ENCODE measurements at places on chromosomes 16 and 17. TPM values are rescaled to one million over a fixed set of nuclear protein-coding genes. Genes with fewer than 3 reads are reported as not detected.

The SLC13A2 gene
- total RNA-seq, result 0.06 TPM

The WNT3 gene
- total RNA-seq, result 0.35 TPM

The ARHGAP44 gene
- 6.6 TPM for total RNA-seq

The BRCA1 gene
- 2.2 TPM for total RNA-seq

The ALOX15B gene
- 0.25 TPM for total RNA-seq

The ZNF75A gene
- total RNA-seq, result 17.1 TPM

The MVP gene
- 68.7 TPM for total RNA-seq

The TAC4 gene
- total RNA-seq, result not detected

The CCL4 gene
- 2.0 TPM for total RNA-seq

The HSD17B2 gene
- total RNA-seq, result 8.0 TPM

GRCh38 chr17:7459961-7460545 lies 15.2 kb downstream of the CHRNB1 start:
- H3K36me3 ChIP-seq, result peaks cover 18% of the 10 kb centered on the region
- peaks cover 2% of the 10 kb centered on the region for H3K4me1 ChIP-seq
- DNase-seq, result no peak
- no peak overlapping the region for H3K4me3 ChIP-seq
- H3K27me3 ChIP-seq, result no peaks in the 10 kb centered on the region
- H3K27ac ChIP-seq, result no peak overlapping the region

DNA sequence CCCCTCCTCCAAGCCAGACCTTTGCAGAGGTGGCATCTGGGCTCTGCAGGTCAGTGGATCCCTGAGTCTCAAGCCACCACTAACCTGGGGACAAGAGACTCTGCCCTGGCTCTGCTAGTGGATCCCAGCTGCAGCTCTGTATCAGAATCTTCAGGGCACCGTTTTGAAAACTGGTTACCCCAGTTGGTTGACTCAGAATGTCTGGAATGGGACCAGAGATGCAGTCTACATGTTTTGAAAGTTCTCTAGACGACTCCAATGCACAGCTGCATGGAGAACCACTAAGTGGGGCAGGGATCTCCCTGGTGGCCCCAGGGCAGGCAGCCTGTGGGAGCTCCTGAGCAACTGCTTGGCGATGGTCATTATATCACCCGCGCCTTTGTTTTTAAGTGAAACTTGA lies 34.1 kb upstream of the ADORA2B start:
- no peak overlapping the region for H3K27ac ChIP-seq
- H3K4me3 ChIP-seq, result no peak overlapping the region
- no peaks in the 10 kb centered on the region for H3K36me3 ChIP-seq
- no peaks in the 10 kb centered on the region for H3K27me3 ChIP-seq

GRCh38 chr17:31114956-31115555 lies 20.3 kb downstream of the NF1 start:
- no peaks in the 10 kb centered on the region for H3K36me3 ChIP-seq
- DNase-seq, result no peak
- no peak overlapping the region for H3K27ac ChIP-seq
- H3K27me3 ChIP-seq, result no peaks in the 10 kb centered on the region

DNA sequence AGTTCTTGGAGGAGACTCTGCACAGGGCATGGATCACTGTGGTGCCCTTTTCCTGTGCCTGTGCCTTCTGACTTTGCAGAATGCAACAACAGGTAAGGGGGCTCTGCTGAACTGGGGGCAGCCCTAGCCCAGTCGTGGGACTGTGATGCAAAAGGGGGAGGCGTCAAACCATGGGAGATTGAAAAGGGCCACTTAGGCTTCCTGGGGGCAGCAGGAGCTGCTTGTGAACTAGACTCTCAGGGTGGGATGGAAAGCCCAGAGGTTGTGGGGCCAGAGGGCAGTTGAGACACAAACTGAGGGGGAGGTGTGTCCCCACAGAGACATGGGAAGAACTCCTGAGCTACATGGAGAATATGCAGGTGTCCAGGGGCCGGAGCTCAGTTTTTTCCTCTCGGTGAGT lies 19.6 kb downstream of the ADGRG5 start:
- H3K4me3 ChIP-seq, result no peak overlapping the region
- H3K36me3 ChIP-seq, result no peaks in the 10 kb centered on the region
- no peaks in the 10 kb centered on the region for H3K4me1 ChIP-seq
- no peak overlapping the region for H3K27ac ChIP-seq
- no peaks in the 10 kb centered on the region for H3K27me3 ChIP-seq
- DNase-seq, result no peak

DNA sequence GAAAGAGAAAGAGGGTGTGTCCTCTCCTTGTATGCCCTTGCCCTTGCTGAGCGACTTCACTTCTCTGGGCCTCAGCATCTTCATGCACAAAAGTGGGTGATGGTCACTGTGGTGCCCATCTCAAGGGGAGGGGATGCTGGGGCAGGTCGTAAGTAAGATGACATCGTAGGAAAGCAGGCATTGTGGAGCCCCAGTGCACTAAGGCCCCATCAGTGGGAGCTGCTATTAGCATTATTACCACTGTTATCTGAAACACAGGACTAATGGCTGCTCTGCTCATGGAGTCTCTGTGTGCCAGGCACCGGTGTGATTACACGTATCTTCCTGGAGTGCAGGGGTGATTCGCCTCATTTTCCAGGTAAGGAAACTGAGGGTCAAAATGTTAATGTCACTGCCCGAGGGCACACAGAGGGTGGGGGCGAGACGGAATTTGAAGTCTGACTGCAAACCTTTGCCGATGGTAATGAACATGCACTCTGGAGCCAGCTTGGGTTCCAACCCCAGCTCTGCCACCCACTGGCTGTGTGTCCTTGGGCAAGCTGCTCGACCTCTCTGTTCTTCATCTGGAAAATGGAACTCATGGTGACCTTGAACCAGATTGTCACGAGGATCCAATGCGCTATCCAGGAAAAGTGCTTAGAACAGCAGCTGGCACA lies 63.2 kb upstream of the GSE1 start:
- no peak for DNase-seq
- H3K36me3 ChIP-seq, result no peaks in the 10 kb centered on the region
- no peak overlapping the region for H3K27ac ChIP-seq

DNA sequence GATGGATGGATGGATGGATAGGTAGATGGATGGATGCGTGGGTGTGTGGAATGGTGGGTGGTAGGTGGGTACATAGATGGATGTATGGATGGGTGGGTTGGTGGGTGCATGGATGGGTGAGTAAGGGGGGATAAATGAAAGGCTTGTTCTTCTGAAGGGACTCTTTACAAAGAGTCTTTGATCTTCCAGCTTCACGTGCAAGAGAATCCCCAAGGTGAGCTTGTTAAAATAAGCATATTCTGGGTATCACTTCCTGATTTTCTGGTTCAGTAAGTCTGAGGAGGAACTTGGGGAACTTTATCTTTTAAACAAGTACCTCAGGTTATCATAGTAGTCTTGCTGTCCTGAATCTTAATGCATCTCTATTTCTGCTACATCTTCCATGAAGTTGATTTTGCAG lies 639.1 kb downstream of the MAF start:
- no peaks in the 10 kb centered on the region for H3K4me1 ChIP-seq
- no peak overlapping the region for H3K27ac ChIP-seq
- no peaks in the 10 kb centered on the region for H3K36me3 ChIP-seq

GRCh38 chr17:5644065-5644464 lies 59.8 kb upstream of the NLRP1 start:
- no peak overlapping the region for H3K27ac ChIP-seq
- no peaks in the 10 kb centered on the region for H3K4me1 ChIP-seq
- H3K4me3 ChIP-seq, result no peak overlapping the region
- no peaks in the 10 kb centered on the region for H3K36me3 ChIP-seq
- DNase-seq, result no peak
- H3K27me3 ChIP-seq, result no peaks in the 10 kb centered on the region

GRCh38 chr17:77317091-77317750 lies 176.5 kb downstream of the SEC14L1 start:
- peaks cover 4% of the 10 kb centered on the region for H3K4me1 ChIP-seq
- no peaks in the 10 kb centered on the region for H3K36me3 ChIP-seq

DNA sequence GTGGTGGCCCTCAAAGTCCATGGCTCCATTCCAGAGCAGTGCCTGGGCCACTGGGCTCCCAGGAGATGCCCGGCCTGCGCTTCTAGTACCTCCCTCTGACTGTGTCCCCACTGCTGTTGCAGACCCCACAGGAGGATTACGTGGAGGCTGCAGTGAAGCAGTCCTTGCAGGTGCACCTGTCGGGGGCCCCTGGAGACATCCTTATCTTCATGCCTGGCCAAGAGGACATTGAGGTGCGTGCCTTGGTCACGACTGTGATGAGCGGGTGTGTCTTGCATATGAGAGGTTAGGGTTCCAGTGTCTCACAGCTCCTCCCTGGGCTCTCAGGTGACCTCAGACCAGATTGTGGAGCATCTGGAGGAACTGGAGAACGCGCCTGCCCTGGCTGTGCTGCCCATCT lies 11.3 kb downstream of the DHX38 start:
- DNase-seq, result no peak
- H3K4me1 ChIP-seq, result no peaks in the 10 kb centered on the region
- H3K36me3 ChIP-seq, result peaks cover 94% of the 10 kb centered on the region

DNA sequence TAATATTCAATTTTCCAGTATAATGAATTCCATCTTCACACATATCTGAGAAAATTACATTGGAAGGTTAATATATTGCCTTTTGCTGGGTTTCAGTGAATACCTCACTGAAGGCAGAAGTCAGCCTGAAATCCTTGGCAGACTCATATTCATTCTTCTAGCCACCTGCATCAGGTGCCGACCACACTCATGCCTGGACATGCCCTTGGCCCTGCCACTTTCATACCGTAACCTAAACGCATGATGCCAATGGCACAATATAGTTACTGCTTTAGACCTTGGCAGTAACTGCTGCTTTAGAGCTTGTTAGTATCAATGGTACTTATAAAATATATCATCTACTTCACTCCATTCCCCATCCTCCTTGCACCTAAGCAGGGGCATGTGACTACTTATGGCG lies 817.6 kb upstream of the CDH8 start:
- no peak overlapping the region for H3K27ac ChIP-seq
- no peaks in the 10 kb centered on the region for H3K4me1 ChIP-seq
- DNase-seq, result no peak
- H3K36me3 ChIP-seq, result no peaks in the 10 kb centered on the region
- no peaks in the 10 kb centered on the region for H3K27me3 ChIP-seq

DNA sequence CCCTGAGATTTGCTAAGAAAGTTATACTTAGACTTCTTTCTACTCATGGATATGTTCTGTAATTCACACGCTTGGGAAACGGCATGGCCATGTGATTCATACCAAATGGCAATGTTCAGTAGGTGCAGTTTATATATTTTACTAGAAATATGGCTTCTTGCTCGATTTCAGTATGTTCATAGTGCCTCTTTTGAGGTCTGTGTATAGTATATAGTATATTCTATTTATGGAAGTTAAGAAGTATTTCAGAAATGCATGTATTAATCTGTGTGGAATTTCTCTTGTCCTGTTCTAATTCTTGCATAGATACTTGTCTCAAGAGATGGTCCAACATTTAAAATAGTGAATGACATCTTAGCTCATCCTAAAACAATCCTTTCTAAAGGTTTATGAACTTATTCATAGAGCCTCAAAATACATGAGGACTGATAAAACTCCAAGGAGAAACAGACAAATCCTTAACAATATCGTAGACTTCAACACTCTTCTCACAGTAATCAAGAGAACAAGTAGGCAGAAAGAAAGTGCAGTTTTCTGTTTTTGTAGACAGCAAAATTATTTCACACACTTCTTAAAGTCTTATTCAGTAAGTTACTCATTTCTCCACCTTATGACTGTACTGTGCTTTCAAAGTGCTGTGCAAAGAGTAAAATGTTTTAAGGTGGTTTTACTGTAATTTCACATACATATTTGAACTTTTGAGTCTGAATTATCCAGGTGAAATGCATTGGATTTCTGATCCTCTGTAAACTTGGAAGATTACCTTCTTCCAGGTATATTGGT lies 11.1 kb downstream of the BPTF start:
- no peak overlapping the region for H3K4me3 ChIP-seq
- no peaks in the 10 kb centered on the region for H3K4me1 ChIP-seq
- H3K27ac ChIP-seq, result no peak overlapping the region
- no peaks in the 10 kb centered on the region for H3K27me3 ChIP-seq
- no peak for DNase-seq

- no peak overlapping the region for H3K27ac ChIP-seq
- no peak for DNase-seq
- H3K4me1 ChIP-seq, result no peaks in the 10 kb centered on the region
- no peak overlapping the region for H3K4me3 ChIP-seq
- no peaks in the 10 kb centered on the region for H3K36me3 ChIP-seq
Observed at GRCh38 chr17:57158325-57158724, 73.3 kb downstream of the AKAP1 start.

- no peak overlapping the region for H3K4me3 ChIP-seq
- H3K27ac ChIP-seq, result no peak overlapping the region
- no peaks in the 10 kb centered on the region for H3K27me3 ChIP-seq
- no peaks in the 10 kb centered on the region for H3K36me3 ChIP-seq
- no peak for DNase-seq
- H3K4me1 ChIP-seq, result no peaks in the 10 kb centered on the region
Observed at GRCh38 chr17:43135454-43135819, 10.3 kb upstream of the BRCA1 start.

- no peak for DNase-seq
- H3K36me3 ChIP-seq, result no peaks in the 10 kb centered on the region
- no peaks in the 10 kb centered on the region for H3K4me1 ChIP-seq
- H3K27ac ChIP-seq, result no peak overlapping the region
- no peak overlapping the region for H3K4me3 ChIP-seq
Observed at GRCh38 chr17:56754523-56755208, 79.1 kb downstream of the C17orf67 start.

DNA sequence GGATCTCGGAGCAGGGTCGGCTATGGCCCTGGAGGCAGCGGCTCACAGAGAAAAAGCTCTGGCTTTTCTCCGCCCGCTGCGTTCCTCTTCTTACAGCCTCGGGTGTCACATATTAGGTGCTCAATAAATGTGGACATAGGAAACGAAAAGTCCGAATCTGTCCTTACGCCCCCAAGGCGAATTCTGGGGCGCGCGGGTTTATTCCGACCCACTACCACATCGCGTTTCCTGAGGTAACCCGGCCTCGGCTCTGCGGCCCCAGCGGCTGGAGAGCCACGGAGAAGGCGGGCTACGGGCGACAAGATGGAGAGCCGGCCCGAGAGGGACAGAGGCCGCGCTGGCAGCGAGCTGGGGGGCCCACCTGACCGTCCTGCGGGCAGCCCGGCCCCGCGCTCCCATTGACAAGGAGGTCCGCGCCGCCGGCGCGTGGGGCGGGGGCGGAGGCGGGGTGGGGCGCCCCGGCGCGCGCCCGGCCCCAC lies 573 bp upstream of the GNAO1 start:
- H3K27me3 ChIP-seq, result no peaks in the 10 kb centered on the region
- no peak overlapping the region for H3K27ac ChIP-seq
- no peaks in the 10 kb centered on the region for H3K36me3 ChIP-seq
- peak overlapping the region; percentile 52 for H3K4me3 ChIP-seq
- peak; percentile 80 for DNase-seq

Measured in pancreas (tissue), 10 donors.